Type B pancreatic cell (in vitro differentiated cells): ENCODE measurements at places on chromosomes 12 and 14. TPM values are rescaled to one million over a fixed set of nuclear protein-coding genes. Genes with fewer than 3 reads are reported as not detected.

GRCh38 chr12:124466216-124467128, 100.9 kb downstream of the NCOR2 start:
- no peak for DNase-seq

GRCh38 chr12:27595231-27595642, 71.2 kb downstream of the PPFIBP1 start:
- no peak for DNase-seq

GRCh38 chr14:59695198-59695597, 118.6 kb upstream of the CCDC175 start:
- no peak for DNase-seq

DNA sequence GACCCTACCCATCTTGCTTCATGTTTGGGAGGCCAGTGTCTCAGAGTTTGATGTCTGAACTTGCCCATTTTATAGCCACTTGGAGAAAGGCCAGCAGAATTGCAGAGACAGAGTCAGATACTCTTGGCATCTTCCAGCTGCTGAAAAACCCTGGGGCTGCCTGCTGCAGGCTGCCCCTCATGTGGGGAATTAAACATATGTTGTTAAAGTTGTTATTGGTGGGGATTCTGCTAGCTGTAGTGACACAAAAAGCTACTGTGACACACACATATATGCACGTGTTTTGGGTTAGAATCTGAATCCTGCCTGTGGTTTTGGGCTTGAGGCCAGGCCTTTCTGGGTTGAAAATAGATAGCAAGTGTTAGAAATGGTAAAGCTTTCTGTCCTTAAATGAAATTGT, 1288.4 kb downstream of the AACS start:
- no peak for DNase-seq

- no peak for DNase-seq
These were observed 23.3 kb upstream of the EEA1 start for GRCh38 chr12:92952394-92952793.

GRCh38 chr12:25496098-25496587, 56.9 kb downstream of the LMNTD1 start:
- DNase-seq, result no peak

GRCh38 chr14:105363847-105364708, 34.3 kb upstream of the TEX22 start:
- DNase-seq, result no peak

GRCh38 chr14:92041203-92041602, 1.3 kb upstream of the TRIP11 start:
- DNase-seq, result no peak

GRCh38 chr12:109777544-109777943, 55.7 kb downstream of the TRPV4 start:
- DNase-seq, result no peak

GRCh38 chr12:53862206-53862605, 76.4 kb upstream of the HOXC13 start:
- DNase-seq, result no peak

DNA sequence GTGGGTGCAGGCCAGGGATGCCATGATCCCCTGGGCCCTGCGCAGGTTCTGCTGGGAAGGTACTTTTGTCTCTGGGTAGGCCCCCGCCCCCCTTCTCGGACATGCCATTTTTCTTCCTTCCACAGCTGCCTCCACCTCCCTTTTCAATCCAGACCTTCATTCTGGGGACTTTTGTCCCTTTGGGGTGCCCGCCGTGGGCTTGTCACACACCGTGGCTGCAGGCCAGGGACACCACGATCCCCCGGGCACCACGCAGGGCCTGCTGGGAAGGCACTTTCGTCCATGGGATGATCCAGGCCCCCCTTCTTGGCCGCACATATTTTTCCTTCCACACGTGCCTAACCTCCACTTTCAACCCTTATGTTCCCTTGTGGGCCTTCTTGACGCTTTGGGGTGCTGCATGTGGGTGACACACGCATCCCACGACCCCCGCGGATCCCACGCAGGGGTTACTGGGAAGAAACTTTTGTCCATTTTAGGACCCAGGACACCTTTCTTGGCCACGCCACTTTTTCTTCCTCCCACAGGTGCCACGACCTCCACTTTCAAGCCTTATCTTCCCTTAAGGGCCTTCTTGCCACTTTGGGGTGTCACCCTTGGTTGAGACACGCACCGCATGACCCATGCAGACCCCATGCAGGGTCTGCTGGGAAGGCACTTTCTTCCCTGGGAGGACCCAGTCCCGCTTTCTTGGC, 272.5 kb downstream of the ALG10 start:
- DNase-seq, result no peak

GRCh38 chr14:41397926-41398325, 208.8 kb upstream of the LRFN5 start:
- DNase-seq, result no peak

DNA sequence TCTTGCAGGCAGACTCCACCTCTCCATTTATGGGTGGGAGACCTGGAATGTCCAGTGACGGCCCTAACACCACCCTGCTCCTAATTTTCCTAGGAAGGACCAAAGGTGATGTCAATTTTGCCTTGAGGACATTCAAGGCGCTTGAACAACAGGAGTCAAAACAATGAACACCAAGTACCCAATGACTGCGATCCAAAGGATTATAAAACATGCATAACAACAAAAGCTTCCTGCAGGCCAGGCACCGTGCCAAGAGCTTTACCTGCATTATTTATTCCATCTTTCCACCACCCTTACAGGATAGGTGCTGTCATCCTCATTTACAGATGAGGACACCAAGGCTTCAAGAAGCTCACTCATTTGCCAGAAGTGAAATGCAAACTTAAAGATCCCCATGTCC, 15.2 kb upstream of the FOXN3 start:
- no peak for DNase-seq

DNA sequence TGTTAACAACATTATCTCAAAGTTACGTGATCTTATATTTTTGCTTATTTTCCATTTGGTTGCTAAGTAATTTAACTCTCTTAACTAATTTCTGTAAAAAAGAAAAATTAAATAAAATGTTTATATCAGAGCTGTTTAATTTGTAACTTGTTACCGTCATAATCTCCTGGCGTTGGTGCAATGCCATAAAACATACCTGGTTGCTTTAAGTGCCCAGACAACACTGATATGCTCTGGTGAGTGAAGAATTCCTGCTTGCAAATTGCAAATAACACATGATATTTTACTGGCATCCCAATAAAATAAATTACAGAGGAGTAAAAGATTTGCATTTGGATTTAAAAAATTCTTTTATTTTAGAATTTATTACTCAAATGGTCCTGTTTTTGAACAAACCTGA, 640.1 kb upstream of the MIS18BP1 start:
- no peak for DNase-seq

- no peak for DNase-seq
These were observed 128.4 kb downstream of the KICS2 start for GRCh38 chr12:64093689-64094088.

DNA sequence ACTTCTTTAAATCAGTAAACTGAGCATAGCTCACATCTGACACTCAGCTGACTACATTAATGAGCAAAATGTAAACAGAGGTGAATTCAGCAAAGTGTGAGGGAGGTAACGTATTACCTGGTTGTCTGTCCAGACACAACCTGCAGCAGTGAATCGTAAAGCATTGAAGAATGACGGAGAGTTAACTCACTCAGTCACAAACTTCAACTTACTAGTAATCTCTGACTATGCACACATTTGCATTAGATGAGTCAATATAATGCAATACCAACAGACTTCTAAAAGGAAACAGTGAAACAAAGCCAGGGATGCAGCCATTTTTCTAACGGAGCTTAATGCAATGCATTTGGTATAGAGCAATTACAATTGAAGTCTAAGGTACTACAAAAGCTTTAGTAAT, 40.0 kb downstream of the STX2 start:
- DNase-seq, result no peak

DNA sequence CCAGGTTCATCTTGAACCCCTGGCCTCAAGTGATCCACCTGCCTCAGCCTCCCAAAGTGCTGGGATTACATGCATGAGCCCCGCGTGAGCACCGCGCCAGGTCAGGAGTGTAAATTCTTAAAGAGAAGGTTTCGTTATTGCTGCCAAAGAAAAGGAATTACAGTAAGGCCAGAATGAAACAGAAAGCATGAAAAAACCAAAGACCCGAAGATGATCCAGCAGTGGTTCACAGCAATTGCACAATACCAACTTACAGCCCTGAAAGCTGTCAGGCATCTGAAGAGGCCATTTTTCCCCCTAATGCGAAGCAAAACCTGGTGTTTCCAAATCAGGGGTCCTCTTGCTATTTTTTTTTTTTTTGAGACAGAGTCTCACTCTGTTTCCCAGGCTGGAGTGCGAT, 10.3 kb downstream of the RBM23 start:
- DNase-seq, result no peak

DNA sequence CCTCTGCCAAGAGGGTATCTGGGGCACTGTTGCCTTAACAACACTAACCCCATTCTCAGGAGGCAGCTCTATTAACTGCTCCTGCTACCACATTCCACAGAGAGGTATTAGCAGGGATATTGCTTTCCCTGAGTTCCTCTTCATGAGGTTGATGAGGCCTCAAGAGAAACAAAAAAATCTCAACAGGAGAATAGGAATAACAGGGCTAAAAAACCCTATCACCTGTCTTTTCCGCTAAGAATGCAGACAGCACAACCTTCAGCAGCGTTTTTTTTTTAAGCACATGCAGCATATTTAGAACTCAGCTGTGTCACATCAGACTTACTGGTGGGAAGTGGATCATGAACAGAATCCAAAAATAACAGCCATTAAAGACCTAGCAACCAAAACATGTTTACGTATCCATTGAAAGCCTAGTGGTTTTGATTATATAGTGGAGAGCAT, 29.2 kb downstream of the ATF7 start:
- no peak for DNase-seq

DNA sequence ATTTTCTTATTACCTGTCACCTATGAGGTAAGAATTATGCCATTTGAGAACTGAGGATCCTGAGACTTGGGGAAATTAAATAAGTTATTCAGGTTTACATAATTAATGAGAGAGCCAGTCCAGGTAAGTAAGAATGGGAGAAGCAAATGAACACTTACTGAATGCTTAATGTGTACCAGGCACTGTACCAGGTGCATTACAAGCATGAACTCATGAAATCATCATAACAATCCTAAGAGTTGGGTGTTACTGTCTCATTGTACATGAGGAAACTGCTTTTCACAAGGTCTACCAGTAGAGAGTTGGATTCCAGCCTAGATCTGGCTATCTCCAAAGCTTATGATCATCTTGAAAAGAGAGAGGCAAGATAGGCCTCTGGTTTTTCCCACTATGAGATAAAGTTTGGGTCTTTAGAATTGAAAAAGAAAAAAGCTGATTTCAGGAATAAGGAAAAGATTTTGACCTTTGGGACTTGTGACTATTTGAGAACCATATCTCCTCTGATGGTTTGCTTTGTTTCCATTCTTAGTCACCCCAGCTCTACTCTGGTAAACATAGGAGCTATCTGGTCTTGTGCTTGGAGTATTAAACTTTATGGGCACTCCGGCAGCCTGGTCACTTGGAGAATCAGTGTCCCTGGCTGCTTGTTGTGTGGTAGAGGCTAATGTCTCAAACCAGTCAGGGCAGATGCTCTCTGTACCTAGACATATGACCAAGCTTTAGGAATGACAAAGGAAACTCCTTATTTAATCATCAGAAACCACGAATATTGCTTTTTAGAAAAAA, 48.0 kb downstream of the PTHLH start:
- DNase-seq, result no peak

DNA sequence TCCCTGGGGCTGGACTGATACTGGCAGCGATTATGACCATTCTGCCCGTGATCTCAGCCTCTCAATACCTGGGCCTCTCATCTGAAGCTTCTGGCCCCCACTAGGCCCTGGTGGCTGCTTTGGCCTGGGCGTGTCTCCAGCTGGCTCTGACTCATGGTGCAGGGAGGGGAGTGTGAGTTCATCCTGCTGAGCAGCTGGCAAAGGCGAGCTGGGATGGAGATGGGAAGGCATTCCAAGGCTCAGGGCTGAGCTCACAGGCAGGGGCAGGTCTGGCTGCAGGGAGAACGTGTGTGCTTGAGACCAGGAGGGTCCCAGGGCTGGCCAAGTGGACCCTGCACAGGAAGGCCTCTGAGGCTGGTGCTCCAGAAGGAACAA, 221.8 kb downstream of the TMEM121 start:
- no peak for DNase-seq

DNA sequence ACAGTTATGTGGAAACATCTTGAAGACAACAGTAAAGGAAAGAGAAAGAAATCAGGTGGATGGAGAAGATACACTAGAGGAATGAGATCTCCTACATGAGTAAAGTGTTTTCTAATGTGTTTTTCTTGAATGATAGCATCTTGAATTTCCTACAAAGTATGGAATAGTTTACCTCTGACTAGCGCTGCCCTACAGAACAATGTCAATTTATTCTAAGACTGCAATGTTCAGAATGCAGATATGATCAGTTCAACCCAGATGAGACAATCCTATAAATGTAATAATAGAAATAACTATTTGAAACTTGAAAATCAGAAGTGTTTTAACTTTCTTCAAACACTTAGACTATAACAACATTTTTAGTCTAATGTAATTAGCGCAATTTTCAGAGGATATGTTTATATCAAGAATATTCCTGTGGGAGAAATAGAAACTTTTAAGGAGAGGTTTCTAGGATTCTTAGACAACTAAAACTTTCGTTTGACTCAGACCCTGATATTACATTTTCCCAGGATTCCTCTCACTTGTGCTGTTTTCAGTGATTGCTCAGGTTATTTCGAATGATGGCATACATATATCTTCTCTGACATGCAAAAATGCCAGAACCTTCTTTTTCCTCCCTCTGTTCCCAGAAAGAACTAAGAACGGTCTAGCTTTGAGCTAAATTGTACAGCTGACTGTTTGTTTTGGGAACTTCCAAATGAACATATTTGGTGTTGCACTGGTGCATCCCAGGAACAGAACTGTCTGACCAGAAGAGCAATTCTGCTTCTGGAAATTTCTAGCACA, 1017.4 kb downstream of the DIO2 start:
- DNase-seq, result no peak

GRCh38 chr12:77992760-77993159, 162.1 kb downstream of the NAV3 start:
- no peak for DNase-seq

GRCh38 chr12:127381681-127382080, 885.3 kb upstream of the TMEM132C start:
- DNase-seq, result no peak

- no peak for DNase-seq
These were observed 24.2 kb downstream of the CRACR2A start for GRCh38 chr12:3728686-3729085.

GRCh38 chr14:49106741-49107667, 479.2 kb downstream of the RPS29 start:
- no peak for DNase-seq

- no peak for DNase-seq
These were observed 190.8 kb upstream of the CNOT2 start for GRCh38 chr12:70052476-70052875.

The OR8S1 gene
- total RNA-seq, result not detected in 2 replicates

The HOXC10 gene
- total RNA-seq, result not detected in 2 replicates

The HNF1A gene
- 7.2 and 9.6 TPM in 2 replicates for total RNA-seq

The TCL1A gene
- total RNA-seq, result not detected in 2 replicates

The LRRC43 gene
- 2.9 and 3.0 TPM in 2 replicates for total RNA-seq

The HOXC12 gene
- not detected in 2 replicates for total RNA-seq

The CTSG gene
- total RNA-seq, result not detected in 2 replicates

The SPRYD3 gene
- total RNA-seq, result 22.1 and 43.0 TPM in 2 replicates

The TMEM121 gene
- total RNA-seq, result 1.4 and 5.5 TPM in 2 replicates

The CACNA2D4 gene
- total RNA-seq, result 0.87 and 1.1 TPM in 2 replicates

The PLCZ1 gene
- total RNA-seq, result not detected in 2 replicates

The PNP gene
- 36.9 and 66.3 TPM in 2 replicates for total RNA-seq

The TCL1B gene
- total RNA-seq, result not detected in 2 replicates

The MDM1 gene
- 12.9 and 24.0 TPM in 2 replicates for total RNA-seq

The PRKCH gene
- 19.1 and 59.0 TPM in 2 replicates for total RNA-seq

The OTX2 gene
- total RNA-seq, result 0.22 TPM in 1 of 2 replicates, not detected in the other

The LAG3 gene
- total RNA-seq, result 0.52 and 2.6 TPM in 2 replicates

The EIF2S3B gene
- total RNA-seq, result 0.80 and 0.90 TPM in 2 replicates
